ENCODE measurements at places on chromosomes 7 and 10.

DNA sequence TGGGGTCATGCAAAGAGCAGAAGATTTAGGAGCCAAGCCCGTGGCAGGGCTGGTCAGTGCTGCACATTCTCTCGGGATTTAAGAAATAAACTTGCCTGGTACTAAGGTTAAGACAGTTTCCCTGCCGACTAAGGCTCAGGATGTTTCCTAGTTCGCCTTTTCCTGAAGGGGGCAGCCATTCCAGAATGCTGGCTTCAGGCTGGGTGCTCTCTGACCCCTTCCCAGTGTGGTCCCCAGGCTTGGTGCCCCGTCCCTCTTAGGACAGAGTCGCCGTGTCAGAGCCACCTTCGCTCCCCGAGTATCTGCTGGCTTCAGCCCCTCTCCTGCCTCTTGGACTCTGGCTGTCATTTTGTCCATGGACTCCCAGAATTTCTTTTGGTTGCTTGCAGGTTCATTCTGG lies 117.2 kb downstream of the ELFN1 start:
- no peak for DNase-seq

DNA sequence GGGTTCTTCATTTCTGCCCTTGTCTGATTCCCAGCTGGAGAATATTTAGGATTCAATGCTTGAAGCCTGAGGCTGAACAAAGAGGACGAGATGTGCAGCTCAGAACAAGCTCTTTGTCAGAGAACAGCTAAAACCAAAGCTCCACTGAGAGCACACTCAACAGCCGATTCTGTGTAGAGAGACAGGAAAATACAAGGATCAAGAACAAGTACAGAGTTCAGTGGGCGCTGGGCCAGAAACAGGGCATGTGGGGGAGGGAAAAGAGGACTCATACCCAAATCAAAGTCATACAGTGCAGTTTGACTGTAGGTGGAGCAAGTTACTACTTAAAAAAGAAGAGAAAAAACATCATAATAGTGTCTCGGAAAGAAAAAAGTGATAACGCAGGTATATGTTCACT lies at the start of gene AGMO:
Gene AGMO, minus strand, starts transcription at position 181 of the 400 bp plus-strand sequence.
- DNase-seq = no peak

DNA sequence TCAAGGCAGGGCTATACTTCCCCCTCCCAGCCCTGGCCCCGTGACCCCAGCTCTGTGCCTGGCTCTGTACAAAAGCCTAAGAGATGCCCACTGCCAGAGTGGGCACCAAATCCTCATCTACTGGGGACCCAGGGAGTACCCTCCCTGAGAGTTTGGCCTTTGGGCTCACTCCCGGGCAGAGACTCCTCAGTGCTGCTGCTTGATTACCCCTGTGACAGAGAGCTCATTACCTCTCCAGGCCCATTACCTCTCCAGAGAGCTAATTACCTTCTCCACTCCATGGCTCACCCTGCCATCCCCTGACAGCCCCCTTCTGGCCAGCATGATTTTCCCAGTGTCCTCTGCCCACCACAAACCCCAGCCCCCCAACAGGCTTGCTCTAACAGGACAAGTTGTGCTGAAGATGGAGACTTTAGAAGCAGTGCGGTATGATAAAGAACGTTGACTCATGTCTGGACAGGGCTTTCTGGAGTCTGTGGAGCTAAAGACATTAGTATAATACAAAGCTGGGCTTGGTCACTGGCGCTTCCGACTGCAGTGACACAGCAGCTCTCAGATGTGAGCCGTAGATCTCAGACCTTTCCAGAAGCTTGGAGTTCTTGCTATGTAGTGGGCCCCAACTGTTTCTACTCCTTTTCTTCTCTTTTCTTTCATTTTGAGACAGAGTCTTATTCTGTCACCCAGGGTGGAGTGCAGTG lies 111.3 kb upstream of the KCTD7 start:
- no peak for DNase-seq

- DNase-seq = no peak
These were observed 11.6 kb downstream of the ZDHHC6 start for GRCh38 chr10:112434988-112435619.

DNA sequence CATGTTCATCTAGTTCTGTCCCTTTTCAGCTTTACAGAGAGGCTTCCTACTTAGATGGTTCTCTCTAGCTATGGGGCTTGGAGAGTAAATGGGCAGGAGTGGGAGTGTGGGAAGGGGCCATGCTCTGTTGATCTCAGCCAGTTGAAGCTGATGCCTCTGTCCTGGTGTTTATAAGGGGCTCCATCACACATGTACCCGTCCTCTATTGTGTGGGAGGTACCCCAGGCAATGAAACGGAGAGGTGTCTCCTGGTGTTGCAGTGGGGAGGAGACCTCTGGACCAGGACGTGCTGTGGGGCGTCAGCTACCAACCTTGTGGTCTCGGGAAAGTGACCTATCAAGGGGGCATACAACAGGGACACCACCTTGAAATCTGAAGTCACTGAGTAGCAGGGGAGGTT lies 173.5 kb downstream of the CELF2 start:
- no peak for DNase-seq

DNA sequence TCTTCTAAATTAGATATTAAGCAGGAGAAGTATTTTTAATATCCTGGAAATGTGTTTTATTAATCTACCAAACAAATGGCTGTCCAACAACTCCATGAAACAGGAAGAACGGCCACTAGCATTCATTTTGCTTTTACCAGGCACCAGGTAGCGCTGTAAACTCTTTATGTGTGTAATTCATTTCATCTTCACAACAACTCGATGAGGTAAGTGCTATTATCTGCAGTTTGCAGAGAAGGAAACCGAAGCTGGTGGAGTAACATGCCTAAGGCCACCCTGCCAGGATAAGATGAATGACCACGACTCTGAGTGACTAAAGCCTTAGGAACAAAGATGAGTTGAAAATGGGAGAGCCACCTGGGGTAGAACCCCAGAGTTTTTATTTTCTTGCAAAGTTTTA lies 101.2 kb downstream of the KIAA1217 start:
- DNase-seq = no peak

GRCh38 chr7:65820287-65820950 lies 52.5 kb upstream of the VKORC1L1 start:
- DNase-seq = no peak

DNA sequence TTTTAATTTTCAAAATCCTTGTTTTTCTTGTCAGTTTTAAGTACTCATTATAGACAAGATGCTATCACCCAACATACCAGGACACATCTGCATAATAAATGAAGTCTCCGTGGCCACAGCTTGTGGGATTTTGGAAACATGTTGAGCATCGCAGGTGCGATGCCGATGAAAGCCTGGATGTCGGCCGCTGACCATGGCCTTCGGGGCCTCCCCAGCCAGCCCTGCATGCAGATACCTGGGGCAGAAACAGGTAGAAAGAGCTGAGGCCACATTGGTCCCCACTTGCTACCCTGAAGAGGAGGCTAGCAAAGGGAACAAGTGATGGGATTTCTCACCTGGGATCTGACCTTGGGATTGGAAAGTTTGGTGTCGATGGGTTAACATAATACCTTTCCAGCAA lies 123.8 kb downstream of the DOCK1 start:
- no peak for DNase-seq

DNA sequence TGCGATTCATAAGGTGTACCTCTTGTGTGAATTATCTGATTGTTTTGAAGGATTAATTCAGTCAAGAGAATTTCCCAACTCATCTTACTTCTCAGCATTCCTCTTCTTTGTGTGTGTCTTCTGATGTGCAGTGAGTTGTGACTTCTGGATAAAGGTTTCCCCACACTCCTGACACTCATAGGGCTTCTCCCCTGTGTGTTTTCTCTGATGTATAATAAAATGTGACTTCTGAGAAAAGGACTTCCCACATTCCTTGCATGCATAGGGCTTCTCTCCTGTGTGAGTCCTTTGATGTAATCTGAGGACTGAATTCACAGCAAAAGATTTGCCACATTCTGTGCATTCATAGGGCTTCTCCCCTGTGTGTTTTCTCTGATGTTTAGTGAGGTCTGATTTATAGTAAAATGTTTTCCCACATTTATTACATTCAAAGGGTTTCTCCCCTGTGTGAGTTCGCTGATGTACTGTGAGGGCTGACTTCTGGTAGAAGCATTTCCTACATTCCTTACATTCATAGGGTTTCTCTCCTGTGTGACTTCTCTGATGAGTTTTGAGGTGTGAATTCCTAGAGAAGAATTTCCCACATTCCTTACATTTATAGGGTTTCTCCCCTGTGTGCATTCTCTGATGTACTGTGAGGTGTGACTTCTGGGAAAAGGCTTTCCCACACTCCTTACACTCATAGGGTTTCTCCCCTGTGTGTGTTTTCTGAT lies 24.2 kb downstream of the ZNF25 start:
- no peak for DNase-seq

- no peak for DNase-seq
These were observed 136.6 kb downstream of the AHR start for GRCh38 chr7:17434841-17435692.

GRCh38 chr10:35167342-35167741 lies 40.7 kb downstream of the CREM start:
- DNase-seq = no peak

GRCh38 chr10:51112013-51112412 lies 37.7 kb downstream of the PRKG1 start:
- DNase-seq = no peak

DNA sequence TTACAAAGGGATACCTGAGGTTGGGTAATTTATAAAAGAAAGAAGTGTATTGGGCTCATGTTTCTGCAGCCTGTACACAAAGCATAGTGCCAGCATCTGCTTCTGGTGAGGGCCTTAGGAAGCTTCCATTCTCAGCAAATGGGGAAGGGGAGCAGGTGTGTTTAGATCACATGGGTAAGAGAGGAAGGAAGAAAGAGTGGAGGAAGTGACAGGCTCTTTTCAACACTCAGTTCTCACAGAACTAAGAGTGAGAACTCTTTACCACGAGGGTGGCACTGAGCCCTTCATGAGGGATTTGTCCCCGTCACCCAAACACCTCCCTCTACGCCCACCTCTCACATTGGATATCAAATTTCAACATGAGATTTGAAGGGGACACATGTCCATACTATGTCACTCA lies 506 bp upstream of the FAM170B start:
- no peak for DNase-seq

GRCh38 chr10:12757351-12757750 lies 244.2 kb downstream of the CCDC3 start:
- no peak for DNase-seq

GRCh38 chr10:52213321-52213752 lies 100.7 kb upstream of the DKK1 start:
- DNase-seq = no peak

Data from activated CD4-positive, alpha-beta T cell treated with anti-CD3 and anti-CD28 coated beads, Interleukin-2, amount 50 U/mL, for 48 hours (primary cell).